ENCODE measurements at places on chromosomes 4 and X. TPM values are rescaled to one million over a fixed set of nuclear protein-coding genes. Genes with fewer than 3 reads are reported as not detected.

The WDFY3 gene
- 32.0 TPM for total RNA-seq

The PDCL2 gene
- not detected for total RNA-seq

The PHKA1 gene
- 5.3 TPM for total RNA-seq

The CCDC120 gene
- 1.4 TPM for total RNA-seq

The MSX1 gene
- 2.2 TPM for total RNA-seq

The NDST3 gene
- 0.26 TPM for total RNA-seq

The PPP1R2C gene
- total RNA-seq, result not detected

The TAF9B gene
- 31.6 TPM for total RNA-seq

The UGT2B10 gene
- total RNA-seq, result not detected

The STK32B gene
- 0.52 TPM for total RNA-seq

The XAGE2 gene
- total RNA-seq, result not detected

The UGT2B11 gene
- not detected for total RNA-seq

The SERPINA7 gene
- total RNA-seq, result not detected

The PSAPL1 gene
- total RNA-seq, result not detected

The ELF4 gene
- total RNA-seq, result 18.9 TPM

The DIAPH2 gene
- 15.3 TPM for total RNA-seq

The CENPU gene
- total RNA-seq, result 9.0 TPM

The PRR32 gene
- not detected for total RNA-seq

The HPSE gene
- 0.64 TPM for total RNA-seq

The MAGEB1 gene
- total RNA-seq, result not detected

The ZCCHC18 gene
- 0.24 TPM for total RNA-seq

The OSTC gene
- 282 TPM for total RNA-seq

The ART3 gene
- total RNA-seq, result not detected

The GPRASP2 gene
- total RNA-seq, result 13.4 TPM

The CLDN22 gene
- total RNA-seq, result not detected

The RHOXF1 gene
- total RNA-seq, result not detected

The MRFAP1L1 gene
- total RNA-seq, result 52.2 TPM

The PARM1 gene
- total RNA-seq, result 0.65 TPM

The RASL11B gene
- 4.5 TPM for total RNA-seq

The GRXCR1 gene
- not detected for total RNA-seq

The MGAT4D gene
- not detected for total RNA-seq

The NSG1 gene
- 0.80 TPM for total RNA-seq

The ARHGAP36 gene
- not detected for total RNA-seq

The SLC9B1 gene
- not detected for total RNA-seq

The PTPN13 gene
- 14.1 TPM for total RNA-seq

Measured in epithelial cell of alveolus of lung (primary cell).